ENCODE measurements at places on chromosomes 7 and 10. TPM values are rescaled to one million over a fixed set of nuclear protein-coding genes. Genes with fewer than 3 reads are reported as not detected.

DNA sequence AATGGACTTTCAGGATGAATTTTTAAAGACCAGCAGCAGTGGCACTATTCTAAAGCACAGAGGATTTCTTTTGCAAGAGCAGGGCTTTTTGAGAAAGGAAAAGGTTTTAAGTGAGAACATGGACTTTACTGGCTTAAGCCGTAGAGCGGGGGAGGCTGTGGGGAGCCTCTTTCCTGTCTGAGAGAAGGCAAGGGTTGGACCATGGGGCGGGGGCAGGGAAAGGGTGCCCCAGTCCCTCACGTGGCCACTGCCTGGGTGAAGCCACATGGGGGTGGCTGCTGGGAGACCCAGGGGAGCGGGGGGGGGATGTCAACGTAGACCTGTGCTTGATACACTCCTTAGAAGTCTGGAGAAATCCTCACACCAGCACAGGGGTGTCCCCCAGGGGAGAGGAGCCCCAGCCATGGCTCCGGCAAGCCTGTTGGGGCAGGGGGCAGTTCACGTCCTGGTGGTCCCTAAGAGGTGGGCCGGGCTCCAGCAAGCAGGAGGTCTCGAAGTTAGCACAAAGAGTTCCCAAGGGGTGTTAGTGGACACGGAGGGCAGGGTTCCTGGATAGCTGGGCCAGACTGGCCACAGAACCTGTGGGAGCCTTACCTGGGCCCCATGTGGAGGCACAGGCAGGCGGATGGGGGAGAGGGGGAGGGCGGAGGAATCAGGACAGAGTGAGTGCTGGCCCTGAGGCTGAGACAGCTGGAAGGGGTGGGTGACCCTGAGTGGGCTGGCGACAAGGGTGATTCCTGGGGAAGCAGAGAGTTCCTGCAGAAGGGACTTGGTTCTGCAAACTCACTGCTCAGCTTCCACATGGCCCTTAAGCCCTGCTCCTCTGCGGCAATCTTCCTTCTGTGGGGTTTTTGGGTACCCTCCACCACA, 36.9 kb upstream of the ELFN1 start:
- DNase-seq = no peak

DNA sequence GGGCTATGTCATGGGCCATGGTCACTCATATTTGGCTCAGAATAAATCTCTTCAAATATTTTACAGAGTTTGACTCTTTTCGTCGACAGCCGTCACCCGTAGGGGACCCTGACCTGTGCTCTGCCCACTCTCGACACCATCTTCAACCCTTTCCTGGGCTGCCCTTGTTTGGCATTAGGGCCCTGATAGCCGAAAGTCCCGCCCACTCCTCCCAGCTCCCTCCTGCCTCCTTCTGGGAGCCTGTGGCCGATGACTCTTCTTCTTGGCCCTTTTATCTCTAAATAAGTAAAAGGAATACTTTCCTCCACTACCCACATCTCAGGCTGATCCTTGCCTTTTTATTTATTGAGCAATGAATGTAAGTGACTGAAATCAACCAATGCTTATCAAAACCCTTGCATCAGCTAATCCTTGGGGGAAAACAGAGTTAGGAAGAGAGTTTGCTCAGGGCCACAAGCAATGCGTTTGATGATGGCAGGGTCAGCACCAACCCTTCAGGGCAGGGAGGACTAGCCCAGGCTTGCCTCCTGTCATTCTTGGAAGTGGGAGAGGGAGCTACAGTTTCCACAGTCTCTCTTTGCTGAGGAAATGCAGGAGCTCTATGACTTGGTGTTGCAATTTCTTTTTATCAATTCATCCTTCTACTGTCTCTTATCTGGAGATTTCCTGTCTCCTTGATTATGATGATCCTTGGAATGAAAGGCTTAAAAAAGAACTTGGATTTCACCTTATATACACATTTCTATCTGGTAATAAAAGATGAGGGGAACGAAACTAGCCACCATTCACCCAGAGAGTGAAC, 218.2 kb upstream of the PODXL start:
- no peak for DNase-seq

DNA sequence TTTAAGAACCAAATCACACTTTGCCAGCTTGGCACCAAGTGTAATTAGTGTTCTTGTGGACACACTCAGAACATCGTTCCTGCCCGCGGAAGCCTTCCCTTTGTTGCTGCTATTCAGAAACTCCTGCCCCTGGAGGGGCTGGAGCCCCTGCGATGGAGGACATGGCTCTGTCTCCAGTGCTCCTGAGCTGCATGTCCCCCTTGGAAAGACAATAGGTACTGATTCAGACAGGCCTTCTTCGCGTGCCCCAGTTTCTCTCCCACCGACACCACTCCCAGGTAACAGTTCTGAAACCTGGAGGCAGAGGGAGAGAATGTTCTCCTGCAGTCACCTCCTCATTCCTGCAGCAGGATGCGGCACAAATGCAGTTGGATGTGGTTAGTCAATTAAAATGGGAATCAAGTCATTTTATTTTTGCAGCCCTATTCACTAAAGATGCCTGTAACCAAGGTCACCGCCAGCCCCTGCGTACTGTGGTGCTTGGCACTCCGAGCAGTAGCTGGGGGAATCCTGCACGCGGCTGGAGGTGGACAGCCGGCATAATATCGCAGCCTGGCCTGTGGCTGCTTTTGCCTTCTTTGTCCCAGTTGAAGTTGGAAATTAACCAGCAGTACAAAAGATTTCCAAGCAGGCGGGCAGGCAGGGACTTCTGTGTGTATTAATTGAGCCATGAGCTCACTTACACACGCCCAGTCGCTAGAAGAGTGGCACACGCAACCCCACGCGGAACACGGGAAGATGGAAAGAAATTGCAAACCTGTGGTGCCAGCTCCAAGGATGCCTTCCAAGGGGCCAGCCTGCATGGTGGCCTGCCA, 205.7 kb downstream of the EBF3 start:
- no peak for DNase-seq

GRCh38 chr10:78165617-78166016, 132.0 kb downstream of the RPS24 start:
- DNase-seq = no peak

- DNase-seq = no peak
Observed at GRCh38 chr10:112039823-112040222, 143.7 kb downstream of the GPAM start.

The RPEL1 gene
- 0.17 TPM for total RNA-seq

The COL28A1 gene
- 0.12 TPM for total RNA-seq

The LRRC61 gene
- total RNA-seq = not detected

Measured in NCI-H460 (cell line).